ENCODE measurements at places on chromosomes 6 and 20. TPM values are rescaled to one million over a fixed set of nuclear protein-coding genes. Genes with fewer than 3 reads are reported as not detected.

EMILIN3 gene
- total RNA-seq: 3.7 TPM

MYBL2 gene
- total RNA-seq: 0.98 TPM

PBOV1 gene
- not detected for total RNA-seq

BNIP5 gene
- 0.25 TPM for total RNA-seq

MAP7 gene
- total RNA-seq: 4.2 TPM

CCM2L gene
- 2.2 TPM for total RNA-seq

PSORS1C1 gene
- total RNA-seq: not detected

SLC16A10 gene
- total RNA-seq: 7.6 TPM
